ENCODE measurements at places on chromosomes 2 and 18.

- no peak for DNase-seq
Measured at GRCh38 chr2:123839326-123839725, 185.8 kb upstream of the CNTNAP5 start.

DNA sequence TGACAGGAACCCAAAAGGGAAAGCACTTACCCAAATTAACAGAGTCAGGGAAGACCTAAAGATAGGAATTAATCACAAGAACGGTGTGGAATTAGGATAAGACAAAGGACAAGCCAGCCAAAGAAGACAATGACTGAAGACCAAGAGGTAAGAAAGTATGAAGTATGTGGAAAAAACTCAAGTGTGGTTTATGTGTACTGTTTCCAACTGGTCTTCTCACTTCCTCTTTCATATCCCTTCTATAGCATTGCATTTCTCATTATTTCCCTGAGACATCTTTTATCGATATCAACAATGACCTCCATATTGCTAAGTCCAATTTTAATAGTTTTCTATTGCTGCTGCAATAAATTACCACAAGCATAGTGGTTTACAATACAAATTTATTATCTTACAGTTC, 313.5 kb upstream of the SLC39A10 start:
- no peak for DNase-seq

DNA sequence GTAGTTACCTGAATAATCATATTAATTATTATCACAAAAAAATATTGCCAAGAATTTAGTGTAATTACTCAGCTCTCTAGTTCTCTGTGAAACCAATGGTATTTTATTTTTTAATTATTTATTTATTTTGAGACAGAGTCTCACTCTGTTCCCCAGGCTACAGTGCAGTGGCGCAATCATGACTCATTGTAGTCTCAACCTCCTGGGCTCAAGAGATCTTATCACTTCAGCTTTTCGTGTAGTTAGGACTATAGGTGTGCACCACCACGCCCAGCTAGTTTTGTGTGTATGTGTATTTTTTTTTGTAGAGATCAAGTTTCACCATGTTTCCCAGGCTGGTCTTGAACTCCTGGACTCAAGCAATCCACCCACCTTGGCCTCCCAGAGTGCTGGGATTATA, 440.4 kb upstream of the CDH20 start:
- DNase-seq = no peak

GRCh38 chr2:136909777-136910176, 144.4 kb downstream of the THSD7B start:
- no peak for DNase-seq

- DNase-seq = no peak
Measured at GRCh38 chr2:33443274-33443829, 33.1 kb upstream of the RASGRP3 start.

- DNase-seq = no peak
Measured at GRCh38 chr2:230268606-230269243, 43.2 kb downstream of the SP140 start.

GRCh38 chr2:1010415-1010930, 59.8 kb downstream of the SNTG2 start:
- DNase-seq = peak; percentile 87

DNA sequence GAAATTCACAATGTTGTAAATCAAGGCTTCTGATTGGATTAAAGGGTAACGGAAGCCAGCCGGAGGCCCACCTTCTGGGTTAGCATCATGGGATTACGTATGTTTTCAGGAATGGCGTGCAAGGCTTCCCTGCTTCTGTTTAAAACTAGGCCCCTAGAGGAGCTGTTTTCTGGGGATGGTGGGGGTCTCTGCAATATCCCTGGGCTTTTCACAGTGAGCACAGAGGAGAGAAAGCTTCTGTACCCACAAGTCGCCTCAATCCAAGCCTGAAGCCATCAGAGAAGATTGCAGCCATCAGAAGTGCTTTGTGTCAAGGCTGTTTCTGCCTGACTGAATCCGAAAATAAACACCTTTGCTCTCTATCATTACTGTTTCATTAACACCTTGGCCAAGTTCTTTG, 226.9 kb upstream of the SMIM21 start:
- no peak for DNase-seq

DNA sequence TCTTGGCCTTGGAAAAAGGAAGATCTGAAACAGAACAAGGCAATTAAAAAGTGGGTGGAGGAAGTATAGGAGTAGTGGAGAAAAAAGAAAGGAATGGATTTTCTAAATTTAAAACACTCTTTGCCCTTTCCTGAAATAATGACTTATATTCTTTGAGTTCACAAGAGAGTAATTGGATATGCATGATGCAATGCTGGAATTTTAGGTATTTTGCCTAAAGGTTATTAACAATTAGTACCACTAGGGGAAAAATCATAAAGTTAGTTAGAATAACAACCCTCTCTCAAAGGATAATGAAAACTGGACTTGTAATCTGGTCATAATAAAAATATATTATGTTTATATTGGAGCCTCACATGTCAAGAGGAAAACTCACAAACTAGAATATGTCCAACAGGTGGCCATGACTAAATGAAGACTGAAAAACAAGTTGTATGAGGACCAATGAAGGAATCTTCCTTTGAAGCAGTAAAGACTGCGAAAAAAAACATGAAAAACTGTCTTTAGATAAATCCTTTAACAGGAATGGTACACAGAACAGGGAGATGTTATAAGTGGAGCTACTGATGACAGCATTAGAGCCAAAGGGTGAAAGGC, 281.8 kb downstream of the NCKAP5 start:
- DNase-seq = no peak

DNA sequence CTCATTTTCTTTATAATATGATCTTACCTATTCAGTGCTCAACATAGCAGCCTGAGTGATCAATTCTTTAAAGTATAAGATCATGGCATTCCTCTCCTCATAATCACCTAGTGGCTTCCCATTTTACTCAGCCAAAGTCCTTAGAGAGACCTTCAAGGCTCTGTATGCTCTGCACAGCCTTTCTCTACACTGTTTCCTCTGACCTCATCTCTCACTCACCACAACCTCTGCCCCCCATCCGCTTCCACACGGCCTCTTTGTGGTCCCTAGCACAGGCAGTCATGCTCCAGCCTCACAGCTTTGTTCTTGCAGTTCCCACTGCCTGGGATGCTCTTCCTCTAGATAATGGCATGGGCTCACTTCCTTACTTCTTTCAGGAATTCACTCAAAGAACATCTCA, 109.2 kb downstream of the HIBCH start:
- no peak for DNase-seq

GRCh38 chr2:128799284-128799552, 480.6 kb upstream of the HS6ST1 start:
- DNase-seq = no peak

DNA sequence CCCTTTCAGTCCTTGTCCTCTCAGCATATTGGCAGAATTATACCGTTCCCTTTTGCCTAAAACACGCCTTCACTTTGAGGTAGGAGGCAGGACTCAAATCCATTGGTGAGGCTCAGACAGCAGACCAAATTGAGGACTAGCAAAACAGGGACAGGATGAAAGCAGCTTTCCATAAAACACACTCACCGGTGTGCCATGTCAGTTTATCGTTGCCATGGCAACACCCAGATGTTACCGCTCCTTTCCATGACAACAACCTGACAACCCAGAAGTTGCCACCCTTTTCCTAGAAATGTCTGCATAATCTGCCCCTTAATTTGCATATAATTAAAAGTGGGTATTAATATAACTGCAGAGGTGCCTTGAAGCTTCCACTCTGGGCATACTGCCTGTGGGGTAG, 730.4 kb downstream of the METTL4 start:
- DNase-seq = no peak

Data from NCI-H187 (cell line).